Astrocyte of the hippocampus (primary cell): ENCODE measurements at places on chromosomes 16 and 17.

DNA sequence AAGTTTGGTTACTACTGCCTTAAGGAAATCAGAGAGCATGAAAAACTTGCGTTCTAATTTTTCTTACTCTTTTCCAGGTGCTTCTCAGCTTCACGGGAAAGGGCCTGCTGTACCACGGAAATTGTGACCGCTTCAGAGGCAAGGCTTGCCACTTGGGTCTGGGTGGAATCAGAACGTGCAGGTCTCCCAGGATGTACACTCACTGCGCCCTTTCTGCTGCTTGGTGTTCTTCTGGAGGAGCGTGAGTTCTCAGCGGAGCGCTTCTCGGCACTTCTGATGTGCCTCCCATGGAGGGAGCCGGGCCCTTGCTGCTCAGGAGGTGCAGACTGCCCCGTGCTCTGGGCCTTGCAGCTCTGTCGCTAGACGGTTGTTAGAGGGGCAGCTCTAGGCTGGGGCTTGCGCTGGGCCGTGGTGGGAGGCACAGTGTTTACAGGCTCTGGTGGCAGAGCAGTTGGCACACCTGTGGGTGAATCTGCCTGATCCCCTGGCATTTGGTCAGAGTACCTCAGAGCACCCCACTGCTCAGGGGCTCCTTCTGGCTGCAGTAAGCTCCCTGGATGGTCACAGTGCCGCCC, 32.8 kb downstream of the UBN1 start:
- DNase-seq: no peak

GRCh38 chr17:44530896-44531418, 26.3 kb upstream of the FZD2 start:
- DNase-seq: no peak

- no peak for DNase-seq
Observed at GRCh38 chr17:67637901-67638641, 79.7 kb upstream of the NOL11 start.

GRCh38 chr17:58671969-58672368, 19.9 kb downstream of the TEX14 start:
- no peak for DNase-seq

- no peak for DNase-seq
Observed at GRCh38 chr17:79137789-79138165, 63.2 kb downstream of the ENGASE start.
